ENCODE measurements at places on chromosomes 1 and 21.

DNA sequence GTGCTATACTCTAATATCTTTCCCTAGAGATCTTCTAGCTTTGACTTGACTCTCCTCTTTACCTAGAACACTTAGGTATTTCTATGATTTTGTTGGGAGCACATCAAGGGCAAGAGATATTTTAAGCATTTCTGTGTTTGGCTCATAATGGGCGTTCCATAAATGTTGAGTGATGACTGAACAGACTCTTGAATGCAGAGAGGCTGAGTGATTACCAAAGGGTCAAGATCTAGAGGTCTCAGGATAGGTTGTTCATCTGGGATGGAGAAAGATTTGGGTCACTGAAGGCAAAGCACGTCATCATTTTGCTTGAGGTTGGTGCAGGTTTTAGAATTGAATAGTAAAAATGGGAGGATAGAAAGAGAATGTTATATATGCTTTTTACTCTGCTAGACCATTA is 705.4 kb upstream of the B3GALT2 start:
- DNase-seq, result no peak

DNA sequence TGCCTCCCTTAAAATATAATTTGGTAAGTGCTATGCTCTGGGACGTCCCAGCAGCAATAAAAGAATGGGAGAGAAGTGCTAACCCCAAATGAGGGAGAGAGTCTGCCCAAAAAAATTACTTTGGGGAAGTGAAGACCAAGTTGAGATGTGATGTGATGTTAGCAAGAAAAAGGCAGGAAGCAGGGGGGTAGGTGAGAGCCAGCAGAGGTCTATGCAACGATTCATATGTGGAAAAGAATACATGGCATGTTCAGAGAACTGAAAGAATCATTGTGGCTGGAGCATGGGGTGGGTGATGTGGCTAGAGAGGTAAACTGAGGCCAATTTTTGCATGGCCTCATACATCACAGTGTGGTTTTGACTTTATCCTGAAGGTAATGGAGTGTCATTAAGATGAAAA is 5.6 kb upstream of the CTPS1 start:
- no peak for DNase-seq

GRCh38 chr1:47940326-47940725 is 56.9 kb downstream of the TRABD2B start:
- DNase-seq, result no peak

- DNase-seq, result no peak
These were observed 52.4 kb downstream of the SLC45A1 start for GRCh38 chr1:8370046-8370881.

DNA sequence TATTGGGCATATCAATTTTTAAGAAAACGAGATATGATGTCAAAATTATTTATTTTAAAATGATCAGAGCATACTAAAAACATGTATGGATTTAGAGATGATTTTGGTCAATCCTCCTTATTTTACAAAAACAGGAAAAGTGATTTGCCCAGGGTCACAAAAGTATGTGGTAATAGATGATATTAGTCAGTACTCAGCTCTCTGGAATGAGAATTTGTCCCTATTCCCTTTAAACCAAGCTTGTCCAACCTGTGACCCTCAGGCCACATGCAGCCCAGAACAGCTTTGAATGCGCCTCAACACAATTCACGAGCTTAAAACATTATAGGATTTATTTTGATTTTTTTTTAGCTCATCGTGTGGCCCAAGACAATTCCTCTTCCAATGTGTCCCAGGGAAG is 104.7 kb downstream of the AKT3 start:
- DNase-seq, result no peak

DNA sequence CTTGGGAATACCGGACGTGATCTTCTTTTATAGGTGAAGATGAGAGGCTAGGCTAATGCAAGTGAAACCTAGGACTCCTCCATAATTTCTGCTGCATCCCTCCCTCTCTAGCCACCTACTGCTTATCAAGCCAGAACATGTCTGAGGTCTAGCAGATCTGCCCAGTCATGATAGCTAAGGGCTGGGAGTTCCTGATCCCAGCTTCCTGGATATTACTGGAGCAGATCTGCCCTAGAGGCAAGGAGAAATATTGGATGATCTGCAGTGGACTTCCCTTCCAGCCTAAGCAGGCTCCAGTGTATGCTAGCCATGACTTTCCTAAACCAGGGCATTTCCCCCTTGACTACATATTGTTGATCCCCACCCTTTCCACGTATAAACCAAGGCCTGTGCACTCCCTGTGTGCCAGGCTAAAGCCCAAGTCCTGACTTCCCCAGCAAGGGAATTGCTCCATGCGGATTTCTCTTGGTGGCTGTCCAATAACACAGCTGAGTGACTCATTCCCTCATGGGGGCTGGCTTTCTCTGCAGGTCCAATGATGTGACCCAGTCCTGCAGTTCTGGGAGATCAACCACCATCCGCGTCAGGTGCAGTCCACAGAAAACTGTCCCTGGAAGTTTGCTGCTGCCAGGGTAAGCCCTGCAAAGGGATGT is 15.5 kb upstream of the SARS1 start:
- no peak for DNase-seq

DNA sequence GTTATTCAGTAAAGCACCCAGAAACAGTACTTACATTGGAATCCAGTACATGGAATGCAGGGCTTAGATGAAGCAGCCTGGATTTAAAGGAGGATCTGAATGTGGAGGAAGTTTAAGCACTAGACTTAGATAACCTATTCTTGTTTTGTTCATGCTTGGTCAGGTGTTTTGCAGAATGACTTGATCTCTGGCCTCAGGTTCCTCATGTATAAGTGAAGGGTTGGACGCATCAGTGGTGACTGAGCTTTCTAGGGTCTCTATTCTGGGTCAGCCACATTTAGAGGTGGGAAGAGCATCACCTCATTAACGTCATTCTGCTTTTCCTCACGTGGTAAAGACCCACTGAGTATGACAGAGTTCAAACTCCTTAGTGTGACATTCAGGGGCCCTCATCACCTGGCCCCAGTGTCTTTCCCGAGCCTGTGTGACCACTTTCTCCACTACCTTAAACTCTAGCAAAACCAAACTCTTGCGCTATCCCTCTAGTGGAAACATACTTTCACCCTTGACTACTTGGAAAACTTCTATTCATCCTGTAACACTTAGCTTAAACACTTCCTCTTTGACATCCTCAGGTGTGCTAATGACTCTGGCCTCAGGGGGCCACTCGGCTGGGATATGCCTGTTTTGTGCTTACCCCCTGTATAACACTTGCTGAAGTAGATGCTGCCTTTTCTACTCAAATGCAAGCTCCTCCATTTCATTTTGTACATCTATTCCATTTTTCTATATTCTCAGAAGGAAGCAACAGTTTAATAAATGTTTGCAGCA is 871 bp upstream of the ERICH3 start:
- DNase-seq, result no peak

DNA sequence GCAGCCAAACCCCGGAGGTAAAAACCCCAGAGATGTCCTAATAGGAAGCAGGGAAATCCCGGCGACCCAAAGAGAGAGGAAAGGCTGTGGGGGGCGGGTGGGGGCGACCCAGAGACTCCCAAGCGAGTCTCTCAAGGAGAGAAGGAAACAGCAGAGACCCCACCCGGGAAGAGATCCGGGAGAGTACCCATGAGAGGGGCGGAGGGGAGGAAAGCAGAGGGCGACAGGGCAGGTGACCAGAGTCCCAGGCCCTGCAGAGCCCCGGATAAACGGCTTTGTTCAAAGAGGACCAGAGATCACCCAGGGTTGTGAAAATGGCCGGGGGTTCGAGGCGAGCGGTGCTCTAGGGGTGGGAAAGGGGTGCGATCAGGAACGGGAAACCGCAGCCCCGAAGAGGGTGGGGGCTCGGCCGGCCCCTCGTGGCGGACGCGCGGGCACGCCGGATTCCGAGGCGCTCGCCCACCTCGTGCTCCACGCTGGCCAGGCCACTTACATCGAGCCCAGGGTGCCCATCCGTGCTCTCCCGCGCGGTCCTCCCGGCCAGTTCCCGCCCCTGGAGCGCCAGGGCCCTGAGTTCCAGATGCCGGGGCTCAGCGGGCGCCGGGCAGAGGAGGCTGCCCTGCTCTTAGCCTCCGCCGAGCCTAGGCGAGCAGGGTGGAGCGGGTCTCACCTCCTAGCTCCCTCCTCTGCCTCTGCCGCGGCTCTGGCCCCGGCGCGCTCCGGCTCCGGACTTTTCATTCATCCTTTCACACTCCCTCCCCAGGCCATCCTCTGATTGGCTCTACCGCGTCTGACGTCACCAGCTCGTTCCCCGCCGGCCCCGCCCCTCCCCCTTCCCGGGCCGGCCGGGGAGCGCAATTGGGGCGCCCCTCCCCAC is 52.3 kb downstream of the RHBG start:
- peak; percentile 23 for DNase-seq

GRCh38 chr21:32484706-32485380 is 72.3 kb downstream of the EVA1C start:
- DNase-seq, result no peak

- DNase-seq, result no peak
These were observed 28.0 kb downstream of the DENND2D start for GRCh38 chr1:111172463-111172862.

GRCh38 chr1:164635803-164636731 is 77.1 kb downstream of the PBX1 start:
- DNase-seq, result no peak

DNA sequence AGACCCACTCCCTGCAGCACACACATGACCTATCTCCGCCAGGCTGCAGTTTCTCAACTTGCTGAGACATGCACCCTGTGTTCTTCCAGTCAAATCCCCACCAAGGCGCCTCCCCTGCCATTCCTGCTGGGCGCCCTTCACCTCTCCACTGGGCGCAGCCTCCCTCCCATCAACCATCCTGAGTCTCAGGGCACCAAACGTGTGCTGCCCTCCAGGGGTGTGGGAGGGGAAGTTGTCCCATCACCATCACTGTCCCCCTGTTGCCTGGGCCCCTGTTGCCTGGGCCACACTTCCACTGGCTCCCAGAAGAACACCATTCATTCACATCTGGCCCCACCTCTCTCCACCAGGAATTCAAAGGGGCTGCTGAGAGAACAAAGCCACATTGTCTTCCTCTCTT is 44.9 kb upstream of the EFHD2 start:
- DNase-seq, result no peak

DNA sequence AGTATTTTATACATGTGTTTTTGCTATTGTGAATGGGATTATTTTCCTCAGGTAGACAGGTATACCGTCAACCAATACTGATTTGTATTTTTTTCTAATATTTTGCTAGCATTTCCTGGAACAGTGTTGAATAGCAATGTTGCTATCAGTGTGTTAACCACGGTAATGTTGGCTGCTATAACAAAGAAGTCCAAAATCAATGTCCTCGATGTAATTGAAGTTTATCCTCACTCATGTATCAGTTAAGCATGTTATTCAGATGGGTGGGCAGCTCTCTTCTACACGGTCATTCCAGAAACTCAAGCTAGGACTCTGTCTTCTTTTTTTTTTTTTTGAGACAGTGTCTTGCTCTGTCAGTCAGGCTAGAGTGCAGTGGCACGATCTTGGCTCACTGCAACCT is 24.3 kb downstream of the DOP1B start:
- DNase-seq, result no peak

- no peak for DNase-seq
These were observed 32.8 kb upstream of the ECE1 start for GRCh38 chr1:21323091-21323490.

GRCh38 chr1:119438761-119439160 is 23.8 kb downstream of the HSD3B2 start:
- no peak for DNase-seq

GRCh38 chr1:1939296-1940122 is 20.4 kb upstream of the TMEM52 start:
- no peak for DNase-seq

- no peak for DNase-seq
These were observed 168.6 kb upstream of the CAMK1G start for GRCh38 chr1:209414803-209415329.

- DNase-seq, result no peak
These were observed 2.5 kb downstream of the TMEM63A start for GRCh38 chr1:225879521-225880221.

GRCh38 chr1:156488566-156489165 is 11.9 kb downstream of the MEF2D start:
- DNase-seq, result no peak
